ENCODE measurements at places on chromosomes 4 and X.

- no peak for DNase-seq
Measured at GRCh38 chrX:154827194-154828015, 7.1 kb downstream of the SMIM9 start.

DNA sequence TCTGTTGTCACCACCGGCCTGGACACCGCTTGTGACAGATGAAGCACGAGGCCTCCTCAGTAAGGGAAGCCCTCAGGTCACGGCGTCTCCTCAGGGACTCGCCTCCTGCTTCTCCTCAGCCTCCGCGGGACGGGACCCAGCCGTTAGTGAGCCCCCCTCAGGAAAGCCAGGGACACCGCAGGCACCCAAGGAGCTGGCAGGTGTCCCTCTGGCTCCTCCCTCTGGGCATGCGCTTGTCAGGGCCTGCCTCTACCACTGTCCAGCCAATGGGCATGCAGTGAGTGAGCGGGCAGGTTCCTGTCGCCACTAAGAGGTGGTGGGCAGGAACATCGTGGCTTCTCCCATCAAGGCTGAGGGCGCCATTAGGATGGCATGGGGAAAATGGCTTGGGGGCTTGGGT lies 23.5 kb upstream of the CT55 start:
- no peak for DNase-seq

DNA sequence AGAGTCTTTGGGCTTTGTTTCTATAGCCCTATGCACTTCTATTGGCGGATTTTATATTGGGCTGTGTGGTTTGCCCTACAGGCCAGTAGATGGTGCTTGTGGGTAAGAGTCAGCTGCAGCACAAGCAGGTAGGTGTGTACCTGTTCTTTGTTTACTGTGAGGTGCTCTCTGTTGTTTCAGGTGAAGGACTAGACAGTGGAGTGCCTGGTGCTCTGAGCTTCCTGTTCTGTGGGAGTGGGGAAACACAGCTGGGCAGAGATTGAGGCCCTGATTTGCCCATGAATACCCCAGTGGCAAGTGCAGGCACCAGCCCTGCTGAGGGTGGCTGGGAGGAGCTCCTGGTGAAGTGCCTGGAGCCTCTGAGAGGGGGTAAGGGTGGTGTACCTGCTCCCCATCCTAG lies 26.3 kb upstream of the UCP1 start:
- no peak for DNase-seq

DNA sequence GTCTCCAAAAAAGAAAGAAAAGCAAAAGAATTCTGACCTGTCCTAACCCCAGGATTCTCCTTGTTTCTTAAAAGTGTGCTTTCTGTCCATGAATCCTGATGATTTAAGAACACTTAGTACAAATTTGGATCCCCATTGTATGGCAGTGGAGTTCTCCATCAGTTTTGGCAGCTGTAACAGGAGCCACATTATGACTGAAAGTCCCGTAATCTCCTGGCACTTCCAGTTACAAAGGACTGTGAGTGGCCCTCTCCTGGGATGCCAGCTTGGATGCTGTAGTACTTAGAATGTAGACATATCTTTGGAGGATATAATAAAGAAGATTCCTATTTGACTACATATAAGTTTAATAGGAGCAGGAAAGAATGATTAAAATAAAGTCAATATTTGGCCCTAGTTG lies 20.6 kb downstream of the AP1AR start:
- no peak for DNase-seq

- no peak for DNase-seq
Measured at GRCh38 chr4:76856243-76857073, 41.5 kb downstream of the SOWAHB start.

DNA sequence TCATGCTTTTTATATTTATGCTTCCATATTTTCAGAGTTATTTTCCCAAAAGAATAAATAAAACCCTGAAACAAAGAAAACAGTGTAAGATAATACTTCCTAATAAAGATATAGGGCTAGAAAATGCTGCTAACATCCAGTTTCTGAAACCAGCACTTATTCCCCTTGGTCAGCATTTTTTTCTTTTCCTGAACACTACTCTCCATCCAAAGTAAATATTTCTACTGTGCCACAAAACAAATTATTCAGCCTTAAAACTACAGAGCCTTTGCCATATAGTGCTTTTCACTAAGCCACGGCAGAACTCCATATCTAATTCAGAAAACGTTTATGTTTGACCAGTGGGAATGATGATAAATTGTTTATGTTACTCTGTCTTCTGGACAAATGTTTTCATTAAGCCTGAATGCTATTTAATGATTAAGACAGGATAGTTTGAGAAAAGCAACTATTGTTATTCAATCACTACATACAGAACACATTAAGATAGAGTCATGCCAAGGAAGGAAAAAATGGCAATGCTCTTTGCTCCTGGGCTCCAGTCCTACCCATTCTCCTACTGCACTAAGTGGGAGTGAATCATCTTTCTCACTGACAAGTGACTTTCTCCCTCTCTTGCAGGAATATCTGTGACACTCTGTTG lies 723.9 kb downstream of the FAT4 start:
- DNase-seq = no peak

- DNase-seq = no peak
Measured at GRCh38 chr4:112861691-112862674, 187.5 kb upstream of the ANK2 start.

DNA sequence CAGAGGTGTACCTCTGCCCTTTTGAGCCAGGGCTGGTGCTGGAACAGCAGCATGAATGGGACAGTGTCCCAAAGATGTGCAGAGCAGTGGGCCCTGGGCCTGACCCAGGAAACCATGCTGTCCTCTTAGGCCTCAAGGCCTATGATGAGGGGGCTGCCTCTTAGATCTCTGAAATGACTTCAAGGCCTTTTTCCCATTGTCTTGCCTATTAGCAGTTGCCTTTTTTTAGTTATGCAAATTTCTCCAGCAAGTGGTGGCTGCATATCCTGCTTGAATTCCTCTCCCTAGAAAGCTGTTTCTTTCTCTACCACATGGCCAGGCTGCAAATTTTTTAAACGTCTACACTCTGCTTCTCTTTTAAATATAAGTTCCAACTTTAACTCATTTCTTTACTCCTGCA lies 160.3 kb downstream of the CFAP299 start:
- DNase-seq = no peak

- DNase-seq = no peak
Measured at GRCh38 chr4:133972586-133972985, 229.0 kb downstream of the PABPC4L start.

GRCh38 chr4:139921429-139922184 lies 232.4 kb downstream of the MAML3 start:
- DNase-seq = no peak

GRCh38 chr4:151934766-151935165 lies 174.0 kb upstream of the GATB start:
- no peak for DNase-seq

- no peak for DNase-seq
Measured at GRCh38 chrX:48698306-48698705, 1.8 kb downstream of the SUV39H1 start.

DNA sequence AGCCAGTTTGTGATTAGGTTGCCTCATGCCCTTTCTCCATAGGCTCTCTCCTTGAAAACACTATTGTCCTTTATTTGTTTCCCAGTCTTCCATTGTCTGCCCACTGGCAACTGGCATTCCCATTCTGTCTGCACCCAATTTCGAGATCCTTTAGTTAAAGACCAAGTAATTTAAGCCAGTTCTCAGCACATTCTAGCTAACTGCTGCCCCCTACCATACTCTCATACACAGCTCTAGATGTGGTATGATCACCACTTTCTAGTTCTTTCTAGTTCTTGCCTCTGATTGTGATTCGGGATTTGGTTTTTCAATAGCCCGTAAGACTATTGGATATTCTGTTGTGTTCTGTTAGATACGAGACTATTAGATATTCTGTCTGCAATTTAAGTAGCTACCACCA lies 135.8 kb upstream of the TRPC5 start:
- DNase-seq = no peak

GRCh38 chrX:39675619-39676018 lies 422.1 kb downstream of the BCOR start:
- no peak for DNase-seq

GRCh38 chr4:126396703-126397102 lies 1081.9 kb downstream of the FAT4 start:
- DNase-seq = no peak

All from stimulated activated CD4-positive, alpha-beta T cell treated with anti-CD3 and anti-CD28 coated beads, TNF-alpha, amount 100 ng/mL, for 4 hours (primary cell).